ENCODE measurements at places on chromosomes 11 and 22.

DNA sequence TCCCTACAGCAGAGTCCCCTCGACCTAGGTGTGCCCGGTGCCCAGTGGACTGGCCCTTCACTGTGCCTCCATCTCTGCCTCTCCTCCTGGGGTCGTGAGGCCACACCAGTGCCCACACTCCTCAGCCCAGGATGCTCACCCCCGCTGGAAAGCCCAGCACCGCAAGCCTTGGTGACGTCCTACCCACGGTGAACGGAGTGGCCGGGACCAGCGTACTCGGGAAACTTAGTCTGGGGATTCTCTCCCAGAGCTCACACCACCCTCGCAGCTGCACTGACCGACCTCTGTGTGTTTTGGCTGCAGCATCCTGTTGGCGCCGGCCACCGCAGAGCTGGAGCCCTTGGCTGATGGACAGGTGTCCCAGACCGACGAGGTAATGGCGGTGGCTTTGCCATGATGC lies 35.5 kb upstream of the KRTAP5-7 start:
- DNase-seq = no peak

DNA sequence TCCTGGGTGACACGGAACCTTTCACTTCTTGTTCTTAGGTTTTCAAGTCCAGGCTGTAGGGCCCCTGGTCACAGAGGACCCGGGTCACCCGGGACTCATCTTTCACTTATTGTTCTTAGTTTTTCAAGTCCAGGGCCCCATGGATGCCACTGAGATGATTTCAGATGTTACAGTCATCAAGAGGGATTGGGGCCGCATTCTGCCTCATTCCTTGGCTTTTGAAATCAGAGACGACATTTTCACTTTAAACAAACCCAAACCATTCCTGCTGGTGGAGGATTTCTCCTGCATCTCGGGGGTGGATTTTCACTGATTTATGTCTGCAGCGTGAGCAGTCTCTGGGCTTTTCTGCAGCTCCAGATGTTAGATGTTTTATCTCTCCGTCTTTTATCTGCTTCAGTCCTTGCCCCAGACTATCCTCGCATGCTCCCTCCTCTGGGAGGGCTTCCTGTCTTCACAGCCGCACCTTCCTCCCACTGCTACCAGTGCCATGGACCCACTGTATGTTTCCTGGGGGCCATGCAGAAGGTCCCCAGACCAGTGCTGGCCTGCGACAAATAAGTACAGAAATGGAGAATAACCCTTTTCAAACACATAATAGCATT lies 27.4 kb downstream of the FBLN1 start:
- no peak for DNase-seq

DNA sequence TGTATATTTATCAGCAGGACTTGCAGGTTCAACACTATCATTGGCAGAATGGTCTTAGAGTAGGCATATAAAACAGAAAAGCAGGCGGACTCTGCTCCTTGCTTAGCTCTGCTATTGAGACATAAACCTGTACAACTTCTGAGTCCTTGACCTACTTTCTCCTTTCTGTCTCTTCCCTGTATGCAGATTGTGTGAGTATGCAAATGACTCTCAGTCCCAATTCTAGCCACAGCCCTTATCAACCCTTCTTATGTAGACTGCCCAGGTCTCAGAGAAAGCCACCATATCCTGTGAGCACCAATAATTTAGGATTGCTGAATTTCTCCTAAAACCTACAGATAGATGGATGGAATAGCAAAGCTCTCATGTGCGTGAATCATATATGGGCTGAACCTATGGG lies 367.6 kb upstream of the DDI1 start:
- DNase-seq = no peak

DNA sequence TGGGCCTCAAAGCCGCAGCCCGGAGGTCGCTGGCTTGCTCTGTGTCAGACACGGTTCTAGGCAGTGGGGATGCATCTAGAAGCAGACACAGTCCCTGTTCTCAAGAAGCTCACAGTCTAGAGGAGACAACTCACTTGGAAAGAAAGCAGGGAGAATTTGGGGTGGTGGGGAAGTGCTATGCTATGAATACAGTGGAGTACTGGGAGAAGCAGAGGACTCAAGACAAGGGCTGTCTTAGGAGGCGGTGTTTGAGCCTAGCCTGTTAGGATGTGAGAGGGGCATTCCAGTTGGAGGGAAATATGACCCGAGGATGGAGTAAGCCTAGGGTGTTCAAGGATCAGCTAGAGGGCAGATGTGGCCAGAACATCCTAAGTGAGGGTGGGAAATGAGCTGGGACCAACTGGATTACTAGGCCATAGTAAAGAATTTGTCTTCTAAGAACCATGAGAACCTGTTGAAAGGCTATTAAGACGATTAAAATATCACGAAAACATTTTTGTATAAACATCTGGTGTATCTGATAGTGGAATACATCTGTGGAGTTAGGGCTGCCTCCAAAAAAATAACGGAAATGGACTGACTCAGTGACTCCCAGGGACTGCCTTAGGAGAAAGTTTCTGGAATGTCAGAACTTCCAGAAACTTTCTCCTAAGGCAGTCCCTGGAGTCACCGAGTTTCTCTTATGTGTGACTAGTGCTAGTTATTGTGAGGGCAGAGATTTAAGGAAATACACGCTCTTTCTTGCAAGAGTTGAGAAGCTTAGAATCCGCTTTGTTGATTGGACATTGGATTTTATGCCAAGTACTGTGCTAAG lies 1.1 kb upstream of the PITPNB start:
- no peak for DNase-seq

DNA sequence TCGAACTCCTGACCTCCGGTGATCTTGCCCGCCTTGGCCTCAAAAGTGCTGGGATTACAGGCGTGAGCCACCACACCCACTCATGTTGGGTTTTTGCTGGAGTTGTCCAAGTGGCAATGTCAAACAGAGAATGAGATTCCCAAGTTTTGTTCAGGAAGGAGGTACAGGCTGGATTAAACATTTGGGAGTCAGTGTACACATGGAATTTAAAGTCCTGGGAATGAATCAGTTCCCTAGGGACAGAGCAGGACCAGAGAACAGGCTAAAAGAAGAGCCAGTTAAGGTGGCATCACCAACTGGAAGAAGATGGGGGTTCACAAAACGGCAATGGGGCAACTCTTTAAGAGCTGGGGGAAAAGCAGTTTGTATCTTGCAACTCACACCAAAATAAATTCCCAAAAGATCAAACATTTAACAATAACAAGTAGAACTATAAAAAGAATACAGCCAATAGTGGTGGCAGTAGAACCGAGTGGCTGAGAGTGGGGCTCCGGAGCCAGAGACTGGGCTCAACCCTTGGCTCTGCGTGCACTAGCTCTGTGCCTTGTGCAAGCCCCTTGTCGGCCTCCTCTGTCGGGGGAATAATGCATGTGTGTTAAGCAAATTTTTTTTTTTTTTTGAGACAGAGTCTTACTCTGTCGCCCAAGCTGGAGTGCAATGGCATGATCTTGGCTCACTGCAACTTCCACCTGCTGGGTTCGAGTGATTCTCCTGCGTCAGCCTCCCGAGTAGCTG lies 33.8 kb upstream of the CTSD start:
- DNase-seq = no peak

- no peak for DNase-seq
Measured at GRCh38 chr11:7833527-7833926, 36.8 kb upstream of the OR5P2 start.

GRCh38 chr22:44425694-44426045 lies 72.4 kb downstream of the RTL6 start:
- DNase-seq = no peak

GRCh38 chr22:50001388-50002231 lies 11.0 kb downstream of the IL17REL start:
- no peak for DNase-seq

- no peak for DNase-seq
Measured at GRCh38 chr11:130179396-130180306, 20.1 kb downstream of the ST14 start.

- no peak for DNase-seq
Measured at GRCh38 chr11:10450462-10451425, 4.3 kb upstream of the AMPD3 start.

DNA sequence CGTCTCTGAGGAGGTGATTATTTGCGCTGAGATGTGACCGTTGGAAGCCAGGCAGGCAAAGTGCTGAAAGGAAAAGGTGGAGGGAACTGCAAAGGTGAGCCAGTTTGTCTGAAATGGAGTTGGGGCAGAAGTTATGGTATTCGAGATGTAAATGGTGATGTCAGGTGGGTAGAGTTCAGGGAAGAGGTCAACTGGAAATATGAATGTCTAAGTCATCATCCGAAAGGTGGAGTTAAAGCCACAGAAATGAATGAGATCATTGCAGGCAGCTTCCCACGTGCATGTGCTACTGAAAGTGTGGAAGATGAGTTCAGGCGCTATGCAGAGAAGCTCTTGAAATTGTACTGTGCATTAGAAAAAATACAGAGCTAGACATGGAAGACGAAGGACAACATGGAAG lies 2.2 kb upstream of the BPIFC start:
- DNase-seq = no peak

DNA sequence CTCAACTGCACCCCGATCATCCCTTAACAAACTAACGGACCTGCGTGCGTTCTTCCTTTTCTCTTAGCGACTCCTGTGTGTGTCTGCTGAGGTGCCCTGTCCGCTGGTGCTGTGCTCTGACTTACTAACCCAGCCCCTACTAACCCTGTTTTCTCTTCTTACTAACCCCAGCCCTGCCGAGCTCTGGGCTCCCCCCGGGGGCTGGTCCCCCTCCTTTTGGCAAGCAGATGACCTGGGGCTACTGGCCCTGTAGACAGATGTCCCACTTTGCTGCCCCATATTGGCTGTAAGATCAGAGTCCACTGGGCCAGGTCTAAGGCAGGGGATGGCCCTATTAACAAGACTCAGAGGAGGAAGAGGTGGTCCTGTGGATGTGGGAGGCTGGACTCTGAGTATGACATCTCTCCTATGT lies 14.7 kb downstream of the MIAT start:
- no peak for DNase-seq

DNA sequence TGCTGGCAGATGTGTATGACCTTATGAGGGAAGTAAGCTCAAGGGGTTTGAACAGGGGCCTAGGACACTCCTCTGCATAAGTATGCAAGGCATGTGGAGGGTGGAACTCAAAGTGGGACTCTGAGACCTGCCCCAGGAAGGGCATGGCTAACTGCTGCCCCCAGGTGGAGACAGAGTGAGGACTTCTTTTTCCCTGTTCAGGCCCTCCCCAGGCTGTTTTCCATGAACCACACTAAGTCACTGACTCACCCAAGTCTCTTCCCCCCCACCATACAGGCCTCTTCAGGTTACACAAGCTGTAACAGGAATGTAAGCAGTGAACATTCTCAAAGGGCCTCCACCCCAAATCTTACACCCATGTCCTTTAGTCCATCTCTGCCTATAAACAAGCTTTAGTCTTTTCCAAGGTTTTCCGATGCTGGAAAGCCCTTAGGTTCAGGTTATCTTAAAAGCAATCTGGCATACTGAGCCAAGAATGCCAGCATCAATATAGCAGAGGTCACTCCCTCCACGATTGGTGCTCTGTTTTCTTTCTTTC lies 13.1 kb downstream of the EEF1G start:
- no peak for DNase-seq

GRCh38 chr22:36900880-36901279 lies 12.5 kb upstream of the CSF2RB start:
- no peak for DNase-seq

DNA sequence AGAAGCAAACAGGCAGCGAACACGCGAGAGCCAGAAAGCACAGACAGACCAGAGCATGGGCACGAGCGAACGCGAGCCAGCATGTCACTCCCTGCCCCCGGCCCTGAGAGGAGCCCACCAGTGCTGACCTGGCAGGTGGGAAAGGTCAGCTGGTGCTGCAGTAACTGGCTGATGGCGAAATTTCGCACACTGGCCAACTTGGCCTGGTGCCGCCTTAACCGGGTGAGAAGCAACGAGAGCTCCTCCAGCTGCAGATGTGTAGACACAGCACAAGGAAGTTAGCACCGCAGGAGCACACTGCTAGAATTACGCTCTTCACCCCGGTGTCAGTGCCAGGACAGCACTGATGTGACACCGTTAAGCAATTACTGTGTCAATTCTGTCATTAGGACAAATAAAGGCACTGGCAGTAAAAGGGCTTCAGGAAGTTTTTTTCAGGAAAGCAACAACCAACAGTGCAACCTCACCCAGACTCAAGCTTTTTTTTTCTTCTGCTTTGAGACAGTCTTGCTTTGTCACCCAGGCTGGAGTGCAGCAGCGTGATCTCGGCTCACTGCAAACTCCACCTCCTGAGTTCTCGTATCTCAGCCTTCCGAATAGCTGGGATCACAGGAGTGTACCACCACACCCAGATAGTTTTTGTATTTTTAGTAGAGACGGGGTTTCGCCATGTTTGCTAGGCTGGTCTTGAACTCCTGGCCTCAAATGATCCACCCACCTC lies 76.8 kb downstream of the C11orf58 start:
- DNase-seq = no peak

- no peak for DNase-seq
Measured at GRCh38 chr11:75219869-75220268, 20.7 kb upstream of the TPBGL start.

GRCh38 chr11:128658502-128658901 lies 35.4 kb upstream of the FLI1 start:
- no peak for DNase-seq

- no peak for DNase-seq
Measured at GRCh38 chr11:26043665-26044064, 288.3 kb upstream of the ANO3 start.

GRCh38 chr22:47090591-47091245 lies 328.3 kb downstream of the TBC1D22A start:
- DNase-seq = no peak

DNA sequence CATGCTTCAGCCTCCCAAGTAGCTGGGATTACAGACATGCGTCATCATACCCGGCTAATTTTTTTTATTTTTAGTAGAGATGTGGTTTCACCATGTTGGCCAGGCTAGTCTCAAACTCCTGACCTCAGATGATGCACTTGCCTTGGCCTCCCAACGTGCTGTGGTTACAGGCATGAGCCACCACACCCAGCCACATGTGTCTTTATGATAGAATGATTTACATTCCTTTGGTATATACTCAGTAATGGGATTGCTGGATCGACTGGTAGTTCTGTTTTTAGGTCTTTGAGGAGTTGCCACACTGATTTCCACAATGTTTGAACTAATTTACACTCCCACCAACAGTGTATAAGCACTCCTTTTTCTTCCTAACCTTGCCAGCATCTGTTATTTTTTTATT lies 276.2 kb downstream of the METTL15 start:
- DNase-seq = no peak

GRCh38 chr11:67349928-67350465 lies 3.3 kb downstream of the POLD4 start:
- DNase-seq = no peak

DNA sequence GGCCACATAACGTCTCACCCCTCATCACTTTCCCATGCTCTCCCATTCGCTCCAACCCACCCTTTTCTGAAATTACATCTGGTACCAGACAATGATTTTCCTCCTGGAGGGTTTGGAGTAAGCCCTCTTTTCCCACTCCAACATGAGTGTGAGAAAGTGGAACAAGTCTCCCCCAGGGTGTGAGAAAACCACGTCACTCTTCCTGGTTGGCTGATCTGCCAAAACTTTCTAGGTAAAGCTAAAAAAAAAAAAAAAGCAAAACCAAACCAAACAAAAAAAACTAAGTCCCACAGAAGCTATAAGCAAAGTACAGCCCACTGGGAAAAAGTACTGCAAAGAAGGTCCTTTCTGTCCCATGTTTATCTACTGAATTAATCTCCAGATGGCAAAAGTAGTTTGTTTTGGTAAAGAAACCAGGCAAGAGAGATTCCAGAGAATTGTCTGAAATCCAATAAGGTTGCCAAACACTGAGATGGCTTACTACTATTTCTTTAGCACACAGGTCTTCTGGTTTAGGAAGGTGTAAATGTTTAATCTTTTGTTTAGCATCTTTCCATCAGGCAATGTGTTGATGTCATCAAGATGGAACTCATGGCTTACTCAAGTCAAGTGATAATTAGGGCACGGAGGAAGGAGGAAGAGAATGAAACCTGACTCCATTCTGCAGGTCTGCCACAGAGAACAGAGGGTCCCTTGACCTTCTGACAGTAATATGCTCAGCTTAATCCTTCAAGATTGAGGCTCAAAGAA lies 395.6 kb downstream of the LARGE1 start:
- DNase-seq = no peak
